Activated T-helper 9 cell treated with anti-CD3 and anti-CD28 coated beads, Interleukin-2, amount 50 U/mL, for 16 hours (primary cell): ENCODE measurements at places on chromosomes 11 and 22.

DNA sequence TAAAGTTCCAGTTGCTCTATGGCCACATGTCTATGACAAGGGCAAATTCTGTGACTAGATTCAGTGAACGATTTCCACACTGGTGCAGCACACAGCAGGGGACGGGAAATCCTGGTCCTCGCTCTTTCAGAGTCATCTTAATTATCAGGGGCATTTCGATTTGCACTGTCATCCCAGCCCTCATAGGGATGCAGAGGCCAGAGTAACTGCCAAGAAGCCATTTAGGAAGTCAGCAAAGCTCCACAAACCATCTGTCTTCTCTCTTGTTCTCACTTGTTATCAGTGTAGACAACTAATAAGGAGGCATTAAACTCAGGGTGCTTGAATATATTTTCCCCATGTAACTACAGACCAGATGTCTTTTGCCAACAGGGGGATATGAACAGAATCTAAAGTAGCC, 151.7 kb downstream of the STK33 start:
- no peak for DNase-seq

GRCh38 chr11:76654298-76654851, 16.2 kb downstream of the LRRC32 start:
- no peak for DNase-seq

- no peak for DNase-seq
Measured at GRCh38 chr11:128095466-128095981, 491.8 kb downstream of the ETS1 start.

- no peak for DNase-seq
Measured at GRCh38 chr11:125588505-125588904, 4.1 kb upstream of the STT3A start.

DNA sequence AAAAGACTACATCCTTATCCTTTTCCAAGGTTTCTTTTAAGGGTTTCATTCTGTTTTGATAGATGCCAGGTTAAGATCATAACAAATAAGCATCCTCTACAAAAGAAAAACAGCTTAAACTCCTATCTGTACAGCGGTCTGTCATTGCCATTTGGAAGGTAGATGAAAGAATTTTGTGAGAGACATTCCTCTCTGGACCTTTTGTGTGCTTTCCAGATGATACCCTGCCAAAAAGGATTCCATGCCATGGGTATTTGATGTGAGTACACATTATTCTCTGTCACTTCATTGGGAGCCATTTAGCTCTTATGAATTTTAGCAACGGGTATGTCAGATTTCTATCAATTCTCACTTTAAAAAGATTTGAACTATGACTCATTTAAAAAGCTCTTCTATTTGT, 153.7 kb downstream of the GRIA4 start:
- no peak for DNase-seq

- DNase-seq, result no peak
Measured at GRCh38 chr11:79925570-79925969, 484.7 kb upstream of the TENM4 start.

GRCh38 chr22:37045958-37046357, 5.6 kb upstream of the KCTD17 start:
- no peak for DNase-seq

GRCh38 chr11:79273781-79274180, 167.0 kb downstream of the TENM4 start:
- no peak for DNase-seq

- no peak for DNase-seq
Measured at GRCh38 chr11:121032546-121032945, 8.6 kb downstream of the TBCEL start.

DNA sequence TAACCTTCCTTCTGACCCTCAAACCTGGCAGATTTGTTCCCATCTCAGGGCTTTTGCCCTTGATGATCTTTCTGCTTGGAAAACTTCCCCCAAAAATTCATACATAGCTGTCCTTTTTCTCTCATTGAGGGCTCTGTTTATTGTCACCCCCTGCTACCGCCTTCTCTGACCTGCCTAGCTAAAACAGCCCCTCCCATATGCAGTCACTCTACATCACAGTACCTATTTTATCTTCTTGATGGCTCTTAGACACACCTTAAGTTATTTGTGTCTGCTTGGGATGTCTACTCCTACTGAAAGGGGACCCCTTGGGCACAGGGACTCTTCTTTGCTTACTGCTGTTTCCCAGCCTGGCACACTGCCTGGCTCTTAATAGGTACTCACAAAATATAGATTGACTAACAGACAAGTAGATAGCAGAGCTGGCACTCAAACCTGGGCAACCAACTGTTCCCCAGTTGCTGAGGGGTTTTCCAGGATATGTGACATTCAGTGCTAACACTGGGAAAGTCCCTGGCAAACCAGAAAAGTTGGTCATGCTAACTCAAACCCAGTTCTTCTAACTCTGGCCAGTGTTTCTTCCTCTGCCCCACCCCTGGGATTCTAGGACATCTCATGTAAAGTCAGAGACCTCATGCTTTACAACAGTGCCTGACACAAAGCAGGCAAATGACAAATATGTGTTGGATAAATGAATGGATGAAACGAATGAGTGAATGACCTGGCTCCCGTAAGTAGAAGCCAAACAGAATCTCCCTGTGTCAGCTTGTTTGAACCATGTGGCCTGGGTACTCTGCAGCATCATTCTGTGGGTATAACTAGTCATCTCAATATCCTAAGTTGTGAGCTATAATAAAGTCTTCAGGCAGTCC, 19.8 kb upstream of the FJX1 start:
- DNase-seq, result no peak

GRCh38 chr22:50148991-50149721, 21.4 kb upstream of the PANX2 start:
- DNase-seq, result peak; percentile 52

DNA sequence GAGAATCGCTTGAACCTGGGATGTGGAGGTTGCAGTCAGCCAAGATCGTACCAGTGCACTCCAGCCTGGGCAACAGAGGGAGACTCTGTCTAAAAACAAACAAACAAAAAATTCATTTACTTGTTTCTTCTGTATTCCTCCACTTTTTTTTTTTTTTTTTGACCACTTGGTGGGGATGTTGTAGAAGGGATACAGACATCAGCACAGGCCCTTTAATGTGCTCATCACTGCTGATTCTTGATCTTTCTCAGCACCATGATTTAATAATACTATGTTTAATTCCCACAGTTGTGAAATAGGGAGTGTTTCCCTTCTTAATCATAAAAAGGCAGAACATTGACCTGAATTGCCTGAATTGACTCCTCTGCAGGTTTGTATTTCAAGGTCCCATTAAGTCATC, 4.5 kb downstream of the TTC9C start:
- no peak for DNase-seq

DNA sequence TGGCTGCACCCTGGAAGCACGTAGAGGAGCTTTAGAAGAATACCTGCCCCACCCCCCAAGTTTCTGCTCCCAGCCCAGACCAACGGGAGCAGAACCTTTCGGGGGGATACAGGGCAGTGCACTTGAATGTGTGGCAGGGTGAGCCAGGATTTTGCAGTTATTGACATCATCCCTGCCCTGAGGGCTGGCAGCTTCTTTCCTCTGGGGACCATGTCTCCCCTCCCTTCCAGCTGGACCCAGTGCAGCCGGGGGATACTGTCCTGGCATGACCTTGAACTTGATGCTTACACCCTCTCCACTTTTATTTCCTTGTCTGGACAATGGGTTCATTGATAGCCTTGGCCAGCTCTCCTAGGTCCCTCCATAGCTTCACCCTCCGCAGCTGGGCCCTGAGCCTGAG, 4.1 kb upstream of the CABP7 start:
- no peak for DNase-seq

DNA sequence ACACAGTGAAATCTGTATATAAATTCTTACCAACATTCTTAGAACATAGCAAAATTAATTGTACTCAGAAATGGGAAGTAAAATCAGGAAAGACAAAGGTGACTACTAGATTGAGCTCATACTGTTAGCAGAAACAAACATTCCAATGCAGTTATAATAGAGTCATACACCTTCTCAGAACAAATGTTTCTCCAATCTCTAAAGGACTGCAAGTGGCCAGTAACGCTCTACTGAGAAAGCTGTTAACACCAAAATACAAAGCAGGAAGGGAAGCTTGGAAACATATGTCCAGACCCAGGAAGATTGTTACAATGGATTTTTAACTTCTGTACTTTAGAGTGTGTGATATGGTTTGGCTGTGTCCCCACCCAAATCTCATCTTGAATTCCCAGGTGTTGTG, 341.5 kb downstream of the LARGE1 start:
- no peak for DNase-seq

GRCh38 chr11:27574342-27574741, 67.8 kb upstream of the LIN7C start:
- DNase-seq, result no peak

DNA sequence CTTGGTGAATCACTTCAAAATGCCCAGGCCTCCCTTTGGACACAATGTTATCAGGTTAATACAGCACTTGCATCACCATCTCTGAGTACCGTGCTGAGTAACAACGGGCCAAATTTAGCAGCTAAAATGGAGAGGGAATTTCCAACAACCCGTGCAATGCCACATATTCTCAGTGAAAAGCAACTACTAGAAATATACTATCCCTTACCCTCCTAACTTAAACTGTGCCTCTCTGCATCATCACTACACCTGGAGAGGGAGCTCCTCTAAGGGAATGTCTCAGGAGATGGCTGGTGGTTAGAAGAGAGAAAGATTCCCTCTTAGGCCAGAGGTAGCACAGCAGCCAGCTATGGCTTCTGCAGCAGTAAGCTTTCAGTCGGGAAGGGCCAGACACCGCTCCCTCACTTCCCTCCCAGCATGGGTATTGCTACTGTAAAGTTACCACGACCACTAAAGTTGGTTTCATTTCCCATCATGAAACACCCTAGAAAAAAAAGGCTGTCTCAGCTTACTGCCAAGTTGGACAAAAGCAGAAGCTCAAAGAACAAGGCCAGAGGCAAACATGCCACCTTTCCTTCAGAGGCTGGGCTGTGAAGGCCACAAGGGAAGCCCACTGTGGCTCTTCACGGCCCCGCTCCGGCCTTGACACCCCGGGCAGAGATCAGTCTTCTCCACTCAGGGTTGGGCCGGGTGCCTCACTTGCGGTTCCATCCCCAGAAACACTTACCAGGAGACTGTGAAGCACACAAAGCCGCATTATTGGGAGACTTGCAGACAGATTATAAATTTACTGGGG, 3.9 kb downstream of the MAML2 start:
- DNase-seq, result no peak

- no peak for DNase-seq
Measured at GRCh38 chr22:31248965-31249958, 37.2 kb downstream of the LIMK2 start.

DNA sequence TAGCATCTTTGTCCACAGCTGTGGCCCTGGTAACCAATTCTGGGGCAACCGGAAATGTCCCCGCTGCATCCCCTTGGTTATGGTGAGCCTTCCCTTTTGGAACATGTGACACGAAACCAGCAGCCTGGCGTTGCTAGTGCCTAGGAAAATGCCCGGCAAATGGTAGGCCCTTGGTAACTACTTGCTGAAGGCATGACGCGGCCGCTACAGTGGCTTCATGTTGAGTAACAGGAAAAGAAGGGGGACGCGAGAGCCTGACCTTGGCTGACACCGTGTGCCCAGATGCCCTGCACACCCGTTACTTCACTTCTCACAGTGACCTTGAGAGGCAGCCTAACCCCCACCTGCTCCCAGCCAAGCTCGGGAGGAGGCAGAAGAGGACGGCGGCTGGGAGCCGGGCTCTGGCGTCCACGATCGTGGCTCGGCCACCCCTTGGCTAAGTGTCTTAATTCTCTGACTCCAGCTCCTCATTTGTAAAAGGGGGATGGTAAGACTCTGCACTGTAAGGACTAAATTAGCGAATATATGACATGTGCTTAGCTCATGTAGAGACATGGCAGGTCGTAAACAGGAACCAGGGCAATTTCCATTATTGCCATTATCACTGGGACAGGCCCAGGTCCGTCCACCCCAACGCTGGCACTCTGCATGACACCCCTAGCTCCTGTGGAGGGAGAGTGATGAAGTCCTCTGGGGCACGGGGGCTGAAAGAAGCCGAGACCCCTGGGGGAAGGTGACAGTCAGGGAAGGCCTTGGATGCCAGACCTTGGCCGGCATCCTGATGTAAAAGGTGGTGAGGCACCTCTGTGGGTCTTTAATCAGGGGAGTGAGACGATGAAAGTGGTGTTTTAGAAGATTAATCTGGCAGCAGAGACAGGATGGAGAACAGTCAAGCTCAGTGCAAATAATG, 18.9 kb downstream of the IFT27 start:
- no peak for DNase-seq

GRCh38 chr11:89065066-89065465, 716 bp downstream of the GRM5 start:
- no peak for DNase-seq

DNA sequence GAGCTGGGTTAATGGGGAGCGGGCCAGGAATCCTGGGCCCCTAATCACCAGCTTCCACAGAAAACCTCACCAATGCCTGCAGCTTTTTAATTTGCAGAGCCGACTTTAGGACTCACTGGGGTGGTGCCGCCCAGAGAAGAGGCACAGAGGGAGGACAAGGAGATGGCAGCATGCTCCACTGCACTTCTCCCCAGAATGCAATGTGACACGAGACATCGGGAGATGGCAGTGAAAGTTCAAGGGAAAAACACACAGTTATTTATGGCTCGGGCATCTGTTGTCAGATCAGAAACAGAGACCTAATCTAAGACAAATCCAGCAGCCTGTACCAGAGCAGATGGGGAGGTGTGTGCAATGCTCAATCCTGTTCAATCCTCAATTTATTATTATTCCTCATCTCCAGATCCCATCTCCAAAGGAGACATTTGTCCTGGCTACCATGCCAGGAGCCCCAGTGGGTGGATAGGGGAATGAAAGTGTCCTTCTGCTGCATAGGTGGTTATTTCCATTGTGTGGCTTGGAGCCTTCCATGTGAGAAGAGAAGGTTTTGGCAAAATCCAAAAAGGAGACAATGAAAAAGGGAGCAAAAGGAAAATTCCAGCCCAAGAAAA, 250.0 kb downstream of the NXPE2 start:
- no peak for DNase-seq

- DNase-seq, result no peak
Measured at GRCh38 chr11:125626288-125626950, 1.5 kb downstream of the CHEK1 start.

GRCh38 chr11:95108159-95108611, 18.5 kb downstream of the ENDOD1 start:
- DNase-seq, result no peak

DNA sequence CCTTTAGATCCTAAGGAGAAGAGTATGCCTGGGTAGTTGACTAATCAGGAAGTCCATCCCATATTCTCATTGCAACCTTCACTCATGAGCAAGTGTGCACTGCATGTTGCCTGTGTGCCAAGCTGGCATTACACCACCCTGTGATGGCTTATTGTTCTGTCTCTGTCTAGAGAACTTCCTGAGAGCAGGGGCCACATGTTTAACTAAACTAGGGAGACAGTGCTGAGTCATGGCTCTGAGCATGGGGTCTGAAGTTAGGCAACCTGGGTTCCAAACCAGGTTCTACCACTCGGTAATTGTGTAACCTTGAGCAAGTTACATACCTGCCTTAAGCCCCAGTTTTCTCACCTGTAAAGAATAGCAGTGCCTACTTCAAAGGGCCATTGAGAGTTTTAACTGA, 39.6 kb downstream of the CSNK2A3 start:
- no peak for DNase-seq

- DNase-seq, result no peak
Measured at GRCh38 chr11:104819603-104820002, 78.7 kb downstream of the CASP12 start.
